Adipocyte (in vitro differentiated cells): ENCODE measurements at places on chromosomes 16 and 17.

DNA sequence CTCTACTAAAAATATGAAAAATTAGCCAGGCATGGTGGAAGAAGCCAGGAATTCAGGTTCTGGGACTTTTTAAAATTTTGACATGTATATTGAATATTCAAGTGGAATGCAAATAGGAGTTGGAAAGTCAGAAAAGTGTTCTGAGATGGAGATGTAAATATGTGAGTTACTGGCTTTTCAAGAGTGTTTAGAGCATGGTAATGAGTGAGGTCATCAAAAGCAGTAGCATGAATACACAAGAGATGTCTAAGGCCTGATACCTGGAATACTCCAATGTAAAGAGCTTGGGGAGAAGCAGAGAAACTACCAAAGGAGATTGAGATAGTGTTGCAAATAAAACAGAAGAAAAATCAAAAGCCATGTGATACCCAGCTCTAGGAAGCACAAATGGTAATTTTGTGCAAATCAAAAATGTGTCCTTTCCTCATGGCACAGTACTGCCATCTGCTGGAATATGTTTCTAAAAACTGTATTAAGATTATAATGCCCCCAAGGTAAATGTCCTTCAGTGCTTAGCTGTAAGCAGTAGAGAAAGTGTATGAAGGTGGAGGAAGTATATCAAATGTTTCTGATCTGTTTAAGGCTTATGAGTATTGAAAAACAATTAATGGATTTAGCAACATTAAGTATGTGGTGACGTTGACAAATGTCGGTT lies 908.4 kb downstream of the KCNJ18 start:
- peak; percentile 52 for DNase-seq

GRCh38 chr16:73743665-73744496 lies 552.7 kb upstream of the PSMD7 start:
- no peak for DNase-seq

GRCh38 chr16:85363881-85364280 lies 249.2 kb upstream of the GSE1 start:
- DNase-seq = peak; percentile 96

DNA sequence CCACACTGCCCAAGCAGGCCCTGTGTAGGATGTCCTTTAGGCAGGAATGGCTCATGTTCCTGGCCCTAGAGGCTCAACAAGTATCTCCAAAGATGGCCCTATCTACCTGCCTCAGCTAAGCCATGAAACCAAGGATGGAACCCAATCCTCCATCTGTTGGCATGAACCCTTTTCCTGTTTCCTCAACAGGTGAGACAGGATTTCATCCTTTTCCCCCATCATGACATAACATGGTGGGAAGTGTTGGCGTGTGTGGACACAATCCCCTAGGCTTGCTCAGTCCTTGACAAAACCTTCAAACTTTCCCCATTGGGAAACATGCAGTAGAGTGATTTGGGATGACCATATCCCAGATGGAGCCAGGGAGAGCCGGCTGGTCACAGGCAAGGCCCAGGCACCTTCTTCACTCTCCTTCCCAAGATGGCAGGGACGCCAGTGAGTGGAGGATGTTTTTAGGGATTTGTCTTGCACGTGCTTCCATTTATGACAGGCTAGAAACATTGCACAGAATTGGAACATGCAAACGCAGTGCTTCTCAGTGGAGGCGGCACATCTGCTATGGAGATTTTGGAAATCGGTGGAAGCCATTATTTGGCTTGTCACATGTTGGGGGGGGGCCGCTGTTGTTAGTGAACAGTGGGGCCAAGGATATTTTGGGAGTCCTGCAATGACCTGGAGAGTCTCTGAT lies 77.0 kb downstream of the MYH11 start:
- no peak for DNase-seq

- DNase-seq = peak; percentile 52
These were observed 45.3 kb downstream of the BRD7 start for GRCh38 chr16:50323335-50324011.

- no peak for DNase-seq
These were observed 76.3 kb upstream of the TBC1D3K start for GRCh38 chr17:37847811-37848331.

DNA sequence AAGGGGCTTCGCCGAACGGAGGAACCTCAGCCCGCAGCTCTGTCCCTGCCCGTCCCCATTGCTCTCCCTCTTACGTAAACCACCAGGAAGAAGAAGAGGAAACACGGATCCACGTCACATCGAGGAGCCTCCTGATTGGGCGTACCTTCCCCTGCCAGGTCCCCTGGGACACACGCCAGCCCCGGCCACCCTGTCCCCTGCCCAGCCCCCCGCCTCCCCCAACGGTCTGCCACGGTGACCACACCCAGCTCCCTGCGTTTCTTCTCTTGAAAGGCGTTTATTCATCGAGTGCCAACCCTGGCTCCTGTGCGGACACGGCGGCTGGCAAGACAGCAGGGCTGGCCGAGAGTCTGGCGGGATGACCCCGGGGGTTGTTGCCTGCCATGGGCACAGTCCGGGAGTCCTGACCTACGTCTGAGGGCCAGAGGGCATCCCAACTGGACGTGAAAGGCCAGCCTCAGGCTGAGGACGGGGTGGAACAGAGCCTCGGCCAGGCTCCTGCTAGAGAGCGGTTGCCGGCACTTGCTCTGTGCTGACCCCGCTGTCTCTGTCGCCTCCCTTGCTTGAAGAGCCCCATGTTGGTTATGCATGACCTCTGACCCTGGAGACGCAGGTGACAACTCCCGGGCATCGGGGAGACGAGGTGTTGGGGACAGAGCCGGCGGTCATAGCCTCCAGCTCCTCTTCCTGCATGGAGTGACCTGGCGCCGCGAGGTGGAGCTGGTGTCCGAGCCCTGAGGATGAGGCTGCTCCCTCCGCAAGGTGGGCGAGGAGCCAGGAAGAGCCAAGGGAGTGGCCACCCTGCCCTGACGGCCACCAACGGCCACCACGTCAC lies 40.5 kb upstream of the ACSF3 start:
- no peak for DNase-seq

DNA sequence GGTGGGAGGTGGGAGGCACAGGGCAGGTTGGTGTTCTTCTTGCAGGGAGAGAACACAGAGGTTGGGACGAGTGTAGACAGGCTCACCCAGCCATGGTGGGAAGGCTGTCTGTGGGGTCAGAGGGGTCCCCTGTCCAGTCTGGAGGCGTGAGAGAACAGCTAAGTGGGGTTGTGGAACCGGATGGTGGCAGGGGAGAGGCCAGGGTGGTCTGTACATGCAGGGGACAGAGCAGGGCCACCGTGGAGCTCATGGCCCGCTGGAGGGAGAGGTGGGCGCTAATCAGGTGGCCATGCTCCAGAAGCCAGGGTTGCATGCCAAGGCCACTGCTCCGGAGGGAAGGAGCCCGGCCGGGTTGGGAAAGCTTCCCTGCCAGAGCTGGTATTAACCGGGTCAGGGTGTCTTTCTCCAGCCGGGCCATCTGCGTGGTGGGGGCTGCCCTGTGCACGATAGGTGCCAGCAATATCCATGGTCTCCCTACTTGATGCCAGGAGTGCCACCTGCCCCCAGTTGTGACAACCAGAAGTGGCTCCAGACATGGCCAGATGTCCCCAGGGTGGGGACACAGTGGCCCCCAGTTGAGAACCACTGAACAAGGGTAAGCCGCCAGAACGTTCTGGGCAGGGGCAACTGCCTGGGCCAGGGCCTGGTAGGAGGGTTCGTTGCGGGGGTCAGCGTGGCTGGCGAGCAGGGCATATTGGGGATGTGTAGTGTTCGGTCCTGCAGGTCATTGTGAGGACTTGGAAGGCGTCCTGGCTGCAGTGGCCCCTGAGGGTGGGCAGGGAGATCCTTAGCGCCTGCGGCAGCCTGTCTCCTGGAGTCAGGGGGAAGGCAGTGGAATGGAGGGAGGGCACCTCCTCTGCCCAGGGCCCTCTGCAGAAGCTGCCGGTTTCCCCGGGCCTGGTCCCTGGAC lies 5.1 kb downstream of the SNN start:
- DNase-seq = no peak

DNA sequence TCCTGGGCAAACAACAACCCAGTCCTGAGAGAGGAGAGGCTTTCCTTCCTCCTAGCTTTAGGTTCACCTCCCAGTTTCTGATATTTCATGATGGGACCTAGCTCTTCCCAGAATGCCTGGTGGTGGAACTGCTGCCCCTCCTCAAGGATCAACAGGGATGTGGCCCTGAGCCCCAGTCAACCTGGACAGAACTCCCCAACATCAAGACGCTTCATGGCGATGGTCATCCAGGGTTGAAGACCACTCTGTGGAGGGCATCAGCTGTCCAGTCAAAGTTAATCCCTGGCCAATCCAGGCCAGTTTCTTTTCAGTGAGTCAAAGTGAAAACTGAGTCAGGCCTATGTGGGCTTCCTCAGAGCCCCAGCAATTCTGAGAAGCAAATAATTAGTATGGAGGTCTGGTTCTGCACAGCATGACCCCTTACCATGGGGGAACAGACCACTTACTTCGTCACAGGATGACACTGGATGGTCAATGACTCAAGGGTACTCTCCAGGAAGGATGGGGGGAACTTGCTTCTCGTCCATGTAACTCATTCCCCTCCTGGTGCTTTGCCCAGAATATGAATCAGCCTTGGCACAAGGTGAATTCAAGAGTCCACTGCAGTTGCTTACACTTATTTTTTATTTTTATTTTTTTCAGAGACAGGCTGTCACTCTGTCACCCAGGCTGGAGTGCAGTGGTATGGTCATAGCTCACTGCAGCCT lies 14.7 kb upstream of the XYLT2 start:
- DNase-seq = peak; percentile 47

GRCh38 chr17:42844271-42844670 lies at the start of gene AOC2:
TSS of gene AOC2 (plus strand) at chr17:42844580. CDS start at chr17:42844627, 47 bp downstream.
- no peak for DNase-seq

- DNase-seq = peak; percentile 19
These were observed 143.1 kb upstream of the KCNJ18 start for GRCh38 chr17:21549107-21549687.

GRCh38 chr17:67594115-67594880 lies 123.4 kb upstream of the NOL11 start:
- no peak for DNase-seq

GRCh38 chr16:4064950-4065352 lies 51.3 kb downstream of the ADCY9 start:
- no peak for DNase-seq

DNA sequence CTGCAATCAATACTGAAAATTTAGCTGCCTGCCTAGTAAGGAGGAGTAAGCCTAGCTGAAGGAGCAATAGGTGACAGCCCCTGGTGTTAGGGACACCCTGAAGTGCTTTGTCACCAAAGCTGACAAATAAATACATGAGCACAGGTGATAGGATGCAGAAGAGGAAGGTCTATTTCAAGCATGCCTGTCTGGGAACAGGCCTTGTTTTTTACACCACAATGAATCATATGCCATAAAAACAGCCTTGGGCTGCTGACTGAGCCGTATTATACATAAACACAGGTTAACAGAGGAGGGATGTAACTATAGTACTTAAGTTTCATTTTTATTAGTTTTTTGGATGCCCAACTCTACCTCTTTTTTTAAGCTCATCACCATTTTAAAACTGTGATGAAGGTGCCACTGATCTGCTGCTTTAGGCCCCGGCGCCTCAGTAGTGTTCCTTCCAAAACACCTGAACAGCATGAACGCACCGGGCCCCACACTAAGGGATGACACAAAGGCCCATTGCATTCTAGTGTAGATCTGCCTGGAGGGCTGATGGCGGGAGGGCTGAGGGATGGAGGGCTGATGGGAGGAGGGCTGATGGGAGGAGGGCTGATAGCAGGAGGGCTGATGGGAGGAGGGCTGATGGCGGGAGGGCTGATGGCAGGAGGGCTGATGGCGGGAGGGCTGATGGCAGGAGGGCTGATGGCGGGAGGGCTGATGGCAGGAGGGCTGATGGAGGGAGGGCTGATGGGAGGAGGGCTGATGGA lies 150.3 kb downstream of the AATF start:
- no peak for DNase-seq

DNA sequence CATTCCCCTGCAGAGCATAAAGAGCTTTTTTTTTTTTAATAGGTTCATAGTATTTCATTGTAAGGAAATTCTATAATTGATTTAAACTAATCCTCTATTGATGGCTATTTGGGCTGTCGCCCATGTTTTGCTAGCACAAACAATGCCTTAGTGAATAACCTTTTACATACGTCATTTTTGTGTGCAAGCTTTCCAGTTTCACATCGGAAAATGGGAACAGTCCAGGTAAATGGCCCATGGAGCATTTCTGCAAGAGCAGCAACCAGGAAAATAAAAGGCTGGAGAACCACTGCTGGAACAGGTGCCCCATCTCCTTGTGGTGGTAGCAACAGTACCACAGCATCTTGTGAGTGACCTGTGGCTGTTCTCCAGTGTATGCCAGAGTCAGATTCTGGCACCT lies 48.6 kb downstream of the CDH1 start:
- DNase-seq = no peak
